ENCODE measurements at places on chromosomes 6 and 20.

- no peak overlapping the region for H3K27ac ChIP-seq
- H3K4me3 ChIP-seq = no peak overlapping the region
- no peak for DNase-seq
- no peaks in the 10 kb centered on the region for H3K4me1 ChIP-seq
These were observed 23.9 kb upstream of the SMIM13 start for GRCh38 chr6:11069760-11070159.

DNA sequence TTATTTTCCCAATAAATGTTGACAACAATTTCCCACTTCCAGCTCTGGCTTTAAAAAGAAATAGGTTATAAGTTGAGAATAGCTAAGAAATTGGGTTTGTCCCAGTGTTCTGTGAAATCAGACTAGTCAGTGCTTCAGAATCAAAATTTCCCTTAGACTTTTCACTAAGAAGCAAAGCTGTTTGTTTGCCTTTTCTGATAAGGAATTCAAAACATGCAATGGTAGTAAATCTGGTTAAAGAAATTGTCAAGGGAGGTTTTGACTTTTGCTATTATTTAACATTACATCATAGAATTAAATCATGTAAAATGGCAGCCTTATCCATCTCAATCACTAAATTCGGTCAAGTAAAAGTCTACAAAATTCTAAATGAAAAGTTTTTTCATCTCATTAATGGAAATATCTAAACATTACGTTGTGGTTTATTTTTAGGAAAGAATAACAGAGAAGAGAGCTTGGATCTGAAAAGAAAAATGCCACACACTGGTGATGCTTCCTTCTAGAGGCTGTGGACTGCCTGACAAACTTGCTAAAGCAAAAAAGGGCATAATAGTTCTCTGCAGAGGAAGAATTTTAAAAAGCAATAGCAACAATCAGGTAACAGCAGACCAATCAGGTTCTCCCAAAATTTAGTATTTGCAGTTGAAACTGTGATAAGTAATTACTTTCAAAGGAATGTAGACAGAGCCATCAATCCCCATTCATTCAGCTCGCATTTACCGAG lies 36.4 kb downstream of the PLAGL1 start:
- H3K4me3 ChIP-seq = no peak overlapping the region
- no peaks in the 10 kb centered on the region for H3K36me3 ChIP-seq
- H3K27me3 ChIP-seq = peaks cover 2% of the 10 kb centered on the region

GRCh38 chr6:3063733-3064700 lies 4.3 kb upstream of the RIPK1 start:
- peak overlapping the region; percentile 82 for H3K27ac ChIP-seq
- peaks cover 14% of the 10 kb centered on the region for H3K36me3 ChIP-seq
- H3K27me3 ChIP-seq = no peaks in the 10 kb centered on the region
- H3K4me1 ChIP-seq = peaks cover 53% of the 10 kb centered on the region

GRCh38 chr6:149059557-149059956 lies 258.0 kb upstream of the TAB2 start:
- peaks cover under 1% of the 10 kb centered on the region for H3K36me3 ChIP-seq
- no peak overlapping the region for H3K4me3 ChIP-seq
- peak overlapping the region; percentile 89 for H3K27ac ChIP-seq
- no peak for DNase-seq

DNA sequence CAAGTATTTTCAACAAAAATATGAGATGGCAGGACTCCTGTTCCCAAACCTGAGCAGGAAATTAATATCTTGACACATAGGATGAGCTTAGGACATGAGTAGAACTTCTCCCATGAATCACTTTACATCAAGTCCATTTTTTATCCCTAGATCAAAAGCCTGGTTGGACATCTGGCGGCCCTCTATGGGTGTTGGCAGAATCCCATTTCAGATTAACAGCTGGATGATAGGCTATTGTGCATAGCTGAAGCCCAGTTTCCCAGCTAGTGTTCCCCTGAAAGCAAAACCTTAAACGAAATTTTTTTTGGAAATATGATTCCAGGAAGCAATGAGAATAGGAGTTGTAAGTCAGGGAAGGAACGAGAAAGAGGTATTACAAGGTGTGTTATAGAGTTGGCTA lies 449.4 kb upstream of the CHD6 start:
- H3K4me1 ChIP-seq = no peaks in the 10 kb centered on the region
- no peaks in the 10 kb centered on the region for H3K27me3 ChIP-seq
- H3K36me3 ChIP-seq = no peaks in the 10 kb centered on the region
- no peak overlapping the region for H3K27ac ChIP-seq
- no peak overlapping the region for H3K4me3 ChIP-seq

DNA sequence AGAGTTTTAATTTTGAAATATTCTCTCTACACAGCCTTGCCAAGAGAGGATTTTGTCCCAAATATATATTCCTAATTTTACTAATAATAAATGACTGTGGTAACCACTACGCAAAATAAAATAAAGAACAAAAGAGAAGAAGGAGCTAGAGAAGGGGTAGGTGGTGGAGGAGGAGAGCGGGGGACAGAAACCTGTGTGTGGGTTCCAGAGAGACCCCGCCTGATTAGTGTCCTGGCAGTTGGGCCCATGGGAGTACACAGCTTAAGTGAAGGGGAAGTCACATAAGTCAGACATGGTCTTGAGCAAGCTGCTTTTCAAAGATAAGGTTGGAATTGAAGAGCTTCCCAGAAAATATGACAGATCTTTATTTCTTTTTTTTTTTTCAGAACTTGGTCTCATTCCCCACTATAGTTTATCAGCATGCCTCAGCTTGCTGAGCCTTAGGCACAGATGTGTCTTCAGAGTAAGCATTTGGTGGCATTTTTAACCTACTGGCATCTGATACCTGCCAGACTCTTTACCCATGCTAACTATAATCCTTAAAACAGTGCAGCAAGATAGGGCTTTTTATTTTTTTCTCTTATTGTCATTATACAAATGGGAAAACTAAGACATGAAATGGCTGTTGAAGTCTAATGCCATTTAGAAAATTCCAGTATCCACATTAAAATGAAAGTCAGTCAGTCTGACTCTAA lies 9.6 kb upstream of the RHAG start:
- no peak overlapping the region for H3K27ac ChIP-seq
- H3K36me3 ChIP-seq = no peaks in the 10 kb centered on the region
- no peaks in the 10 kb centered on the region for H3K27me3 ChIP-seq
- H3K4me1 ChIP-seq = no peaks in the 10 kb centered on the region
- H3K4me3 ChIP-seq = no peak overlapping the region
- DNase-seq = no peak

GRCh38 chr6:27866357-27867050 lies 45.7 kb downstream of the OR2B2 start:
- peaks cover 75% of the 10 kb centered on the region for H3K4me1 ChIP-seq
- H3K27ac ChIP-seq = peak overlapping the region; percentile 99
- no peaks in the 10 kb centered on the region for H3K27me3 ChIP-seq
- peak; percentile 75 for DNase-seq
- H3K36me3 ChIP-seq = peaks cover 18% of the 10 kb centered on the region

DNA sequence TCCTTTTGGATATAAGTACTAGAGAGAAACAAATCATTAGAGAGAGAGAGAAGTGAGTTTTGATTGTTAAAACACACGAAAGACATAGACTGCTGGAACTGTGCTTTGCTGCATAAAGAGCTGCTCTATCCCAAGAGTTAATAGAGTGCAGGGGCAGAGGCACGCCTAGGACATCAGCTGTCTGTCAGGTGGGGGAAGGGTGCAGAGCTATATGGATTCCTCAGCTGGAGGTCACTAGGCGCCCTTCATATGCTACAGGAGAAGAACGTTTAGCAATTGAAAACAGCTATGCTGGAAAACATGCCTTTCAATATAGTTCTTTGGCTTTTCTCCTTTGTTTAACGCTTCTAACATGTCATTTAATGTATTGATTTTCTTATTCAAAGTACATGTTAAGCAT lies 169.0 kb upstream of the MCHR2 start:
- no peak overlapping the region for H3K27ac ChIP-seq
- no peak overlapping the region for H3K4me3 ChIP-seq
- H3K4me1 ChIP-seq = no peaks in the 10 kb centered on the region
- H3K36me3 ChIP-seq = no peaks in the 10 kb centered on the region

GRCh38 chr6:49299279-49299678 lies 163.8 kb downstream of the MMUT start:
- no peak overlapping the region for H3K27ac ChIP-seq
- H3K4me1 ChIP-seq = no peaks in the 10 kb centered on the region
- H3K27me3 ChIP-seq = no peaks in the 10 kb centered on the region
- H3K4me3 ChIP-seq = no peak overlapping the region
- no peak for DNase-seq

- no peaks in the 10 kb centered on the region for H3K27me3 ChIP-seq
- H3K27ac ChIP-seq = no peak overlapping the region
- no peak overlapping the region for H3K4me3 ChIP-seq
- no peak for DNase-seq
These were observed 162.7 kb downstream of the INSM1 start for GRCh38 chr20:20530428-20531151.

DNA sequence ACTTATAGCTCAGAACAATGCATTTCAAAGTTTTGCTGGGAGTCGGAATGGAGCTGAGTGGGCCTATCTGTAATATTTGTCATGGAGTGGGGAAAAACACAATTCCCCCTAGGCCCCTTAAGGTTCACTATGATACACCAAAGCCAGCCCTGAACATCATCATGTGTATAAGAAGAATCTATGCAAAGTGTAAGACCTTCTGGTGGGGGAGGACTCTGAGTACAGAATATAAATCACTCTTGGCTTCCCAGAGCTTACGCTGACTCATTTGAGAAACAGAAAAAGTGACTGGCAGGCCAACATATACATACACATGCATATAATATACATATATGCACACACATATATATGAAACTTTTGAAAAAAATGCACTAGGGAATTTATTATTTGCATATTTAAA lies 54.1 kb upstream of the UBR2 start:
- no peak overlapping the region for H3K27ac ChIP-seq
- no peak overlapping the region for H3K4me3 ChIP-seq
- DNase-seq = no peak
- H3K27me3 ChIP-seq = no peaks in the 10 kb centered on the region

DNA sequence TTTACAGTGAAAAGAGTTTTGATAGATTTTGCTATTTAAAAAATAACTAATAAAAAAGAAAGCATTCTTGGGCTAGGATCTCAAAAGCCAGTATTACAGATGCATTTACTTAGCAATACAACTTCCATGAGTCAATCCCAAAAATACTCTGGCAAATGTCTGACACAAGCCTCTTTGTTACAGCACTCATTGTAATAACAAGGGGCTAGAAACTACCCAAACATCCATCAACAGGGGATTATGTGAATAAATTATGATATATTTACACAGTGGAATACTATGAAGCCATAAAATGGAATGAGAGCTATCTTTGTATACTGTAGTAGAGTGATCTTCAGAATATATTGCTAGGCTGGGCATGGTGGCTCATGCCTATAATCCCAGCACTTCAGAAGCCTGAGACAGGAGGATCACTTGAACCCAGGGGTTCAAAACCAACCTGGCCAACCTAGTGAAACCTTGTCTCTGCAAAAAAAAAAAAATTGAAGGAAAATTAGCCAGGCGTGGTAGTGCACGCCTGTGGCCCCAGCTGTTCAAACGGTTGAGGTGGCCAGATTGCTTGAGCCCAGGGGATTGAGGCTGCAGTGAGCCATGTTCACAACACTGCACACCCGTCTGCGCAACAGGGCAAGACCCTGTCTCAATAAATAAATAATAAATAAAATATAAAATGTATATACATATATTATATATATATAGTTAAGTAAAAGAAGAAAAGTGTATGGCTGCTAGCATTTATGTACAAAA lies 34.7 kb upstream of the TOP1 start:
- no peak overlapping the region for H3K4me3 ChIP-seq
- no peak for DNase-seq
- no peaks in the 10 kb centered on the region for H3K36me3 ChIP-seq

All from activated CD4-positive, alpha-beta memory T cell treated with anti-CD3 and anti-CD28 coated beads, Interleukin-2, amount 10 ng/mL, durations not matched to agents 7 days and 5 days (primary cell).